Kidney epithelial cell (primary cell): ENCODE measurements at places on chromosomes 5 and 9.

GRCh38 chr5:86175224-86175623 is 442.5 kb upstream of the COX7C start:
- DNase-seq: no peak

DNA sequence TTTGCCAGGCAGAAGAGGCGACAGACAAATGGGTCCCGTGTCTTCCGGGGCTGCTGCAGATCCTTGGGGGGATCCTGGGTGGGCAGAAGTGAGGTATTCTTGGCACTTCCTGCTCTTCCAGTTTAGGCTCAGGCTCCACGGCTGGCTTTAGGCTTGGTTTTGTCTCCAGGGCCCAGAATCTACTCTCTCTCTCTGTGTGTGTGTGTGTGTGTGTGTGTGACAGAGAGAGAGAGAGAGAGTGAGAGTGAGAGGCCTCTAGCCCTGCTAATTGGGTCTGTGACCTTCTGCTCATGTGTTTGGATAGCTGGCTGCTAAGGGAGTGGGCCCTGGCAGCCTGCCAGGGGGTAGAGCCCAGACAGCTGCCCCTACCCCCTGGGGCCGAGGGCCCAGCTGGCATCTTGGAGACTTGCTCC is 39.3 kb downstream of the CRB2 start:
- no peak for DNase-seq

GRCh38 chr5:373710-374602 is 52.4 kb downstream of the AHRR start:
- DNase-seq: no peak

DNA sequence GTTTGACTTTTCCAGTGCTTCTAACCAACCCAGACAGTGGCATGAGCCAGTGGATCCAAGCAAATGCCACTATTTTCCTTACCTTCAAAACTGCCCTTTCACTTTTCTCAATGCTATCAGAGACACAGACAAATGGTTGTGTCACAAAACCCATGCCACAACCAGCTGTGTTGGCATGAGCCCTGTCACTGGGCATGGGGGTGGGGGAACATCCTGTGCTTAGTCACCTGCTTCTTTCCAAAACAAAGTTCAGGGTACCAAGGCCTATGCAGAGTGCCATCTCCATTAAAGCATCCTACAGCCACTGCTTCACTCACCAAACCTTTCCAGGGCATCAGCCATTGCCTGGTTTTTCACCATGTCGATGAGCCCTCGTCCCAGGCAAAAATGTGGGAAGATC is 30.1 kb downstream of the NIPSNAP3B start:
- no peak for DNase-seq

GRCh38 chr5:98771382-98772109 is 1.9 kb upstream of the RGMB start:
- DNase-seq: no peak

DNA sequence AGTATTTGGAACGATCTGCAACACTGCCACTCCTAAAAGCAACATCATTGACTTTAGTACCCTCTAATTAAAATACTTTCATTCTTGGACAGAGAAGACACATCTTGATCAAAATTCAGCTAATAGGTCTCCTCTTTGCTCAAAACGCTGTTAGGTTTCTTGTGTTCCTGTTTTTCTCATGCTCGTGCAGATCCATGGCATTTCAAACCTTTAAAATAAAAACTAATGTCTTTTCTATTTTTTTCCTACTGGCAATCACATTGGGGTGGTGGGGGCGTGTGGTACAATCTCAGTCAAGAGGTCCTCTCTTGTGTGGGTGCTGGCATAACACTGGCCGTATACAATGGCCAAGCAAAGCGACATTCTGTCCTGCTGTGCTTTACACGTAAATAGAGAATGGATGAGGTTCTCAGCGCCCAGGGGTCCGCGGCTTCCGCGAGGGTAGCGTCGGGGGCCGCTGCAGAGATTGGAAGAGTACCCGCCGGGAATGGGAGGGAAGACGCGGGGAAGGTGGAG is 315 bp upstream of the GPR150 start:
- DNase-seq: no peak

DNA sequence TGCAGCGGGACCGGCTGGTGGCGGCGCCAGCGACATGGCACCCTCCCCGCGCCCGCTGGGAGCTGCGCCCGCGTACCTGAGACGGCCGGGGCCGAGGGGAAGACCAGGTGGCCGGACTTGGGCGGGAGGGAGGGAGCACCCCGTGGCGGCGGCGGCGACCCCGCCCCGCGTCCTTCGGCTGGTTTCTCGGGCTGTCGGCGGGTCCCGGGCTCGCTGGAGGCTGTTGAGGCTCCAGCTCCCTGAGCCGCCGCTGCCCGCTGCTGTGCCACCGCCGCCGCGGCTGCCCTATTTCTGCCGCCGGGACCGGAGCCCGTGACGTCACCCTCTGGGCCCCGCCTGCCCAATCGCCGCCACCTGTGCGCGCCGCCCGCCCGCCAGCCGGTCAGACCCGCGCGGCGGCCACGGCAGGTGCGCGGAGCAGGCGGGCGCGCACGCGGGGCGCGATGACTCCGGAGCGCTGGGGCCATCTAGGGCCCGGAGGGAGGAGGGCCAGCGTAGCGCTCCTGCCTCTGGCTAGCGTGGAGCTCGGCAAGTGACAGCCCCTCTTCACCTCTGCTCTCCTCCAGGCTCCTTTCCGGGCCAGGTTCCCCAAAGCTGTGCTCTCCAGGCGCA is at the start of gene FSTL4:
Gene FSTL4, minus strand, starts transcription at position 293 of the 612 bp plus-strand sequence.
- no peak for DNase-seq

- no peak for DNase-seq
These were observed 496 bp downstream of the TLX3 start for GRCh38 chr5:171309276-171310211.

DNA sequence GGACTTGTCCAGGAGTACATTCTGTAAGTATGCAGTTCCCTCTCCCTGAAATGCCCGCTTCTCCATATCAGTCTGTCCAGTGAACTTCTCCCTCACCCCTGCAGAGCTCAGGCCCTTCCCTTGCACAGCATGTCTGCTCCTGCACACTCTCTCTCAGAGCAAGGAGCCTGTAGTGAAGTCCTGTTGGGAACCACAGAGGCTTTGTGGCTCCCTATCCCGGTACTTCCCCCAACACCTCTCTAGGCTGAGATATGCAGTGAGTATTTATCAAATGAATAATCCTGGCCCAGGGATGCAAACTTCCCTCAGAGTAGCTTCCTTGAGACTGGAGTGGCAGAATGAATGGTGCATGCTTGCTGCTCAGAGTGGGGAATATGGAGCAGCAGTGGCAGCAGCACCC is 48.8 kb downstream of the POC5 start:
- DNase-seq: no peak
